Left ventricle myocardium superior (tissue), 1 donor: ENCODE measurements at places on chromosomes 6 and 20. TPM values are rescaled to one million over a fixed set of nuclear protein-coding genes. Genes with fewer than 3 reads are reported as not detected.

Gene LAMA2
- 138 TPM for total RNA-seq

Gene SMOC2
- total RNA-seq = 18.7 TPM

Gene OR2J3
- total RNA-seq = not detected

GRCh38 chr20:49415005-49415667 lies 67.3 kb downstream of the KCNB1 start:
- DNase-seq = no peak

- no peak for DNase-seq
Measured at GRCh38 chr6:79494841-79495240, 42.4 kb downstream of the LCA5 start.

DNA sequence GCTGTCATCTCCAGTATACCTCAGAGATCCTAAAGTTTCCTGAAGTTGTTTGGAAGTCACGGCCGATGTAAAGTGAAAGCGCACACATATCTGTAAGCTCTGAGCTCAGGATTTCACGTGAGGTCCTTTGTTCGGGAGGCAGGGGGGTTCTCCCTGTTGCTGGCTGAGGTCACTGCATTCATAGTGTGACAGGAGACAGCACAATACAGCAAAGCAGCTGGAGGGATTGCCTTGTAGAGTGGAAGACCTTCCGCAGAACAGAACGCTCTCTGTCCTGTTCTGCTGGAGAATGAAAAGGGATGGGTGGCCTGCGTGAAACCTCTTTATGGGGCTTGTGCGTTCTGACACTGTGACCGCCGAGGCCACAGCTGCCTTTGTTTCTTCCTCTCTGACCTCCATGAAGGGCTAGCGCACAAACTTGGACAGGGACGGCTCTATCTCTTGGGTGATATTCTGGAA lies 13.4 kb upstream of the SERPINB1 start:
- DNase-seq = no peak

- no peak for DNase-seq
Measured at GRCh38 chr6:10520468-10520867, 683 bp upstream of the GCNT2 start.

DNA sequence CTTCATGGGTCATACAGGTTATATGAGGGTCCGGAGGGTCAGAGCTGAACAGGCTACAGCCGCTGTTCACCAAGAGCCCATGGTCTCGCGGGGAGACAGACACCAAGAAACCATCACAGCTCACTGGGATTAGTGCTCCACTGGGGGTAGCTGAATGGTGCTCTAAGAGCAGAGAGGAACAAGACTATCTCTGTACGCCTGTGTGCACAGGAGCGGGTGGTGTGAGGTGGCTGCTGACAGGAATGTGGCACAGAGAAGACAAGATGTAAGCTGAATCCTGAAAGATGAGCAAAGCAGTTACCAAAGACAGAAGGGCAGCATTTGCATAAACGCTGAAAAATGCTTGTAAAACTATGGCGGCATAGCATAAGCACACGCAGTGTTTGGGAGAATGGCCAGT lies 139.1 kb downstream of the GMPR start:
- no peak for DNase-seq

DNA sequence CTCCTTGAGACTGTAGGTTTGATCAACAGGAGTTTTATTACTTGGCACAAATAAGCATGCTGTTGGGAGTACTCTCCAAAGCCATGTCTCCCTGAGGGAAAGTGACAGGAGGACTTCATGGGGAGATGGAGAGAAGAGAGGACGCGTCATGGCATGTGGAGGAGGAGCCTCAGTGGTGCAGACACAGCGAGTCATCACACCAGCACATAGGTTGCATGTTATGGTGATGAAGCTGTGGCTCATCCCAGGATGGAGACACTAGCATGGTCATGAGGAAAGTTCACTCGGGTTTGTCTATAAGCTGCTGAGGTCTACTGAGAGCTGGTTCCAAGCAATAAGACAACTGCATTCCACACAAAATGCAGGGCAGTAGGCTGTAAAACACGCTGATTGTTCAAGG lies 13.2 kb upstream of the SSTR4 start:
- no peak for DNase-seq
